ENCODE measurements at places on chromosomes 16 and 17.
A peak's percentile ranks its signal among the peaks of the same experiment; 100 is the strongest.

DNA sequence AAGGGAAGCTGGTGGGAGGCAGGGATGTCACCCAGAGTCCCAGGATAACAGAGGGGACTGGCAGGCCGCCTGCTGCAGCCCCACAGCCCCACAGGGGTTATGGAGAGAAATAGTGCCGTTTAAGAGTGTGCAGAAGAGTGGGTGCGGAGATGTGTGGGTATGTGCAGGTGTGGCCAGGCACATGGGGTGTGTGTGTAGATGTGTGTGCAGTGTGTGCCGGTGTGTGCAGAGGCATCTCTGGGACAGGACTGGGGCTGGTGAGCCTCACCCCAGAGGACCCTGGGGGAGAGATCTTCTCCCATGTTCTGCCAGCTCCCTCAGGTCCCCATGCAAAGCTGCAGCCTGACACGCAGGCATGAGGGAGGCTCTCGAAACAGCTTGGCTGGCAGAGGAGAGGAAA lies 157.4 kb downstream of the RBFOX3 start:
- no peak for DNase-seq

- DNase-seq = no peak
Observed at GRCh38 chr16:13390093-13390985, 488.9 kb downstream of the SHISA9 start.

DNA sequence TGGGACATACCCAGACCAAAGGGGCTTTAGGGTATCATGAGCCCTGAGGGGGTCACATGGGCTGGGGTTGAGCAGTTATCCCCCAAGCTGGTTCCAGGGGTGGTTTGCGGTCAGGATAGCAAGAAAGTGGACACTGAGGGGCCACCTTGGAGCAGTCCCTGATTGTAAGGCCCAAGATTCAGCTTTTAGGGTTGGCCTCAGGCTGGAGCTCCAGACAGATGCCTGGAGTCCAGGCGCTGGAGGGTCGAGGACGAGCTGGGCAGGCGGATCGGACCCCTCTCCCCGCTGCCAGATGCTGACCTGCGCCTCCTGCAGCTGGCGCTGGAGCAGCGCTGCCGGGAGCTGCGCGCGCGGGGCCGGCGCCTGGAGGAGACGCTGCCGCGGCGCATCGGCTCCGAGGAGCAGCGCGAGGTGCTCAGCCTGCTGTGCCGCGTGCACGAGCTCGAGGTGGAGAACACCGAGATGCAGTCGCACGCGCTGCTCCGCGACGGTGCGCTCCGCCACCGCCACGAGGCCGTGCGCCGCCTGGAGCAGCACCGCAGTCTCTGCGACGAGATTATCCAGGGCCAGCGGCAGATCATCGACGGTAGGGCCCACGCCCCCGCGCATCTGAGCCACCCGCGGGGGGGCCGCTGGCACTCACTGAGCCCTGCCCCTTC lies 10.0 kb downstream of the BTBD17 start:
- no peak for DNase-seq

DNA sequence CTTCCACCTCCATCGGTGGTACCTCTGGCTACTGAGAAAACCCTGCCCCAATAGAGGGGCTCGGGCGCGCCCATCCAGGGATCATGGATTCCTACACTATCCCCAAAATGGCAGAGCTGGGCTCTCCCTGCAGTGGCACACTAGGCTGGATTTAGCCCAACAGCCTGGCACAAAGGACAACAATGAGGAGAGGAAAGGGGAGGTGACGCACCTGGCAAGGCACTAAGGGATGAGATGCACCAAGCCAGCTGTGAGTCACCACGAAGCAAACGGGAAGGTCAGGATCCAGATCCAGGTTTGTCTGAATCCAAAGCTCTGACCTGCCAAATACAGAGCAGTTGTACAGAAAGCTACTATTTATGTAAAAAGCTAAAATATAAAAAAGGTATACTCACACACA lies 18.1 kb downstream of the UBE2O start:
- DNase-seq = no peak

DNA sequence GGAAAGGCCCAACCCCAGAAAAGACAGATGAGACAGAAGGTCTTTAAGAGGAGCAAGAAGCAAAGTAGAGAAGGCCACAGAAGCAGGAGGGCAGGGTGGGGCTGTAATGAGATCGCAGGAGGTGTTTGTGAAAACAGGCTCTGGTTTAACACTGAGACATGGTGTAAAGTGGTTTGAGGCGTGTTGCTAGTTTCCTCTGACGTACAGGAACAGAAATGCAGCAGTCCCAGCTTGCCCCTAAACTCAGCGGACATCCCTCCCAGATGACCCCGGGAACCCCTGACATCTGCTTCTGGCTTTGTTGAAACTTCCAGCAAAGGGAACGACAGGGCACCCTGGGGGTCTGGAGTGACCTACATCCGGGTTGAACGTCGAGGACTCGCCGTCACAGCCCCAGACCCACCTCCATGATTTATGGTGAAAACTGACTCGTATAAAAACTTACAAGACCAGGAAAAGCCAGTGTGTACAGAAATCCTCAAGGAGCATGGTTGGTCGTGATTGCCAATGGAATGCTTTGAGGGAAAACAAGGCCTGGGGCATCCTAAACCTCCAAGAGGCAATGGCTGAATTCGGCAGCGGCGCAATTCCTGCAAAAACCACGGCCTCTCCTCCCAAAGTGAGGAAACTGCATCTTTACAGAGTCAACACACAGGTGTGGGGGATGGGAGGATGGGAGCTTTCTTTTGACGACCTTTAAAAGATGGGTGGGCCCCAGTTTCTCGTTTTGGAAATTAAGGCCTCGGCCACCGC lies 25.8 kb downstream of the LITAF start:
- no peak for DNase-seq

DNA sequence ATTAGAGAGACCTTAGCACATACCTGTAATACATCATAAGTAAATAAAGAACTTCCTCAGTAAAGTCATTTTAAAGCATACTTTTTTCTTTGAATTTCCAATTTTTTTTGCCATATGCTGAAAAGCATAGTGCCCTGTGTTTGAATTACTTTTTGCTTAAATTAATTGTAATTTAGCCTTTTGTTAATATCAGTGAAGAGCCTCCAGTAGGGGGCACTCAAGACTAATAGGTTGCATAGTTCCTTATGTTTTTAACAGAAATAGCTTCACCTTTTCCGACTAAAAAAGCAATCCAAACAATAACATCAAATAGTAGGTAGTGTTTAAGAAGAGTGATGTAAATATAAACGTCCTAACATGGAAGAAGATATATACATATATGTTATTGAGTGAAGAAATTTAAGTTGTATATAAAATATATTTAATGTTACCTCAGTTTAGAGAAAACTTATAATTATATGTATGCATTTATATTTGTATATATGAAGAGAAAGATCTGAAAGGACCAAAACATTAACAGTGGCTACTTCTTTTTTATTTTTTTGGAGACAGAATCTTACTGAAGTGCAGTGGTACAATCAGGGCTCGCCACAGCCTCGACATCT lies 18.6 kb downstream of the RAD51C start:
- DNase-seq = peak; percentile 9

DNA sequence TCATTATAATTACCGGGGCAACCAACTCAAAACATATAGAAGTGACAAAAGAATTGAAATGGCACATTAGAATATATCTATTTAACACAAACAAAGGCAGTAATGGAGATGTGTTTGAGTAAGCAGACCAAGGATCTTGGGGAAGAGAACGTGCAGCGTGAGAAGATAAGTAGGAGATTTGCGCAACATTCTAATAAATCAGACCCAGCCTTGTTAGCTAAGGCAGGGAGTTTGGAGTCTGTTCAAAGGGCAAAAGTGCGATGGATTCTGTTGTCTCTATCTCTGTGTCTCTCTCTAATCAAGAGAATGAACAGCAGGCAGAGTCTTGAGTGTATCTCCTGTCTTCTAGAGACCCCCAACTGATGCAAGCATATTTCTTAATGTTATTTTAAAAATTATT lies 55.0 kb upstream of the FA2H start:
- no peak for DNase-seq

DNA sequence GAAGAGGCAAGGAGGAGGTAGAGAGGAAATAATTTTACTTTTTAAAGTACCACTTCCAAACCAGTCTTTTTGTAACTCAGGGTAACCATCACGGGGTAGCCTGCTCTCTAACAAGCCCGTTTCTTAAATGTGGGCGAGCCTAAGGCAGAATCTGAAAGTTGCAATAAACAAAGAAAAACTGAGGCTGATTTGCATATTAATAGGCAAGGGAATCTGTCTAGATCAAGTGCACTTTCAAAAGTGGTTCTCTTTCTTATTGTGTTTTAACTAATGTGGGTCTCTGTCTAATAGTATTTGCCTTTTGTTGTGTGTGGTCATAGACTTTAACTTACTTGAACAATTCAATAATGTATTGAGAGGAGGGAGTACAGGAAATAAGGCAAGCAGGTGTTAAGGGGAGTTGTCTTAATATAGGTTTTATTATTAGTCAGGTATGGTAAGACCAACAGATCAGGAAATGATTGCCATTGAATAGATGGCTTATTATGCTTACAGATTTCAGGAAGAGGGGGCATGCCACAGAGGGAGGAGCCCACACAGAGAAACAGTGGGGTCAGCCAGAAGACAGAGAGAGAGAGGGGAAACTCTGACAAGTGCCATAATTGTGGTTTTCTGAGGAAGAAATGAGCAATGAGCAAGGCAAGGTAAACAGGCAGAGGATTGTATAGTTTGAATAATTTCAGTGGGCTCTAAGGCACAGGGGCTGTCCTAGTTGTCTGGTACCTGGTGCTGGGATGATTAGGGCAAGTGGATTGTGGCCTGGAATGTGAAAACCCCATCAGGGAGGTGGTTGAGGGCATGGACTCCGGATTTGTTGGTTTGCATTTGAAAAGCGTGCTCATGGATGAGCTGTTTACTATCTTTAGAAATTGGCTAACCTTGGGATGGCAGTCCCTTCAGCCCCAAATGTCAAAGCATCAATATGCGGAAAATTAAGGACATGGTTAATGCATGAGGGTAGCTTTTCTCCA lies 237.2 kb downstream of the TOX3 start:
- DNase-seq = no peak

DNA sequence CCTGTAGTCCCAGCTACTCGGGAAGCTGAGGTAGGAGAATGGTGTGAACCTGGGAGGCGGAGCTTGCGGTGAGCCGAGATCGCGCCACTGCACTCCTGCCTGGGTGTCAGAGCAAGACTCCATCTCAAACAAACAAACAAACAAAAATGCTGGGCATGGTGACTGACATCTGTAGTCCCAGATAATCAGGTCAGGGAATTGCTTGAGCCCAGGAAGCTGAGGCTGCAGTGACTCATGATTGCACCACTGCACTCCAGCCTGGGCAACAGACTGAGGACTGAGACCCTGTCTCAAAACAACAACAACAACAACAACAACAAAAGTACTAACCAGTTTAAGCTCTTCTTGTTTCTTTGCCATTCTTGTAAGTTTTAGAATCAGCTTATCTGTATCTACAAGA lies 383.0 kb upstream of the PMFBP1 start:
- no peak for DNase-seq

DNA sequence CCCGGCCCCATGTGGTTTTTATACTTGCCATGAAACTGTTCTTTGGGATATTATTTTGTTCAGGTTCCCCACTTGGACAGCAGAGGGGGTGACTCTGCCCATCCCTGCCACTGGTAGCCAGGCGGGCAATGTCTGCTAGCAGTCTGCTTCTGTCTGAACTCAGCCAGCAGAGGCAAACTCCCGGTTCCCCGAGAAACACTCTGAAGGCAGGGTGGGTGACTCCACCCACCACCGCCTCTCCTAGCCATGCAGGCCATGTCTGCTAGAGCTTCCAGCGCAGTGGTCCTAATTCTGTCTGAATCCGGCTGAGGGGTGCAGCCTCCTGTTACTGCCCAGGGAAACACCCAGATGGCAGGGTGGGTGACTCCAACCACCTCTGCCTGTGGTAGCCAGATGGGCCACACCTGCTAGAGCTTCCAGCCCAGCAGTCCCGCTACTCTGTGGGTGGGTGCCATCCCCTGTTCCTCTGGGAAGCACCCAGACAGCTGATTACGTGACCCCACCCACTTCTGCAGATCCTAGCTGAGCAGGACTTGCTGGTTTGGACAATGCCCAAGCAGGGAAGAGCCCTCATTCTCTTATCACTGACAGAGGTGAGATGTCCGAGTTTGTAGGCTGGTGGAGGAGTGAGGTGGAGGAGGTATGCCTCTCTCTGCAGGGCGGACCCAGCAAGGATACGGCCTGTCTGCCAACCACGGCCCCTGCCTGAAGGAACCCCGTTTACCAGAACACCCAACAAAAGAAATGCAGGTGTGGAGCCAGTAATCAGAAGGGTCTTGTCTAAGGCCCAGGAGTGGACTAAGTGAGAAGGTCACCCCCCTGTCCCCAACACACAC lies 22.4 kb downstream of the NLRP1 start:
- DNase-seq = no peak

GRCh38 chr16:72975809-72976437 lies 72.0 kb downstream of the ZFHX3 start:
- DNase-seq = no peak

- DNase-seq = no peak
Observed at GRCh38 chr17:51618476-51618875, 358.1 kb downstream of the UTP18 start.

GRCh38 chr17:78628547-78629435 lies 51.6 kb upstream of the DNAH17 start:
- no peak for DNase-seq

- DNase-seq = no peak
Observed at GRCh38 chr17:47803201-47803600, 18.4 kb downstream of the OSBPL7 start.

GRCh38 chr17:44901411-44901921 lies 2.2 kb upstream of the EFTUD2 start:
- DNase-seq = no peak

GRCh38 chr17:81641825-81642489 lies 5.0 kb downstream of the TSPAN10 start:
- no peak for DNase-seq

GRCh38 chr16:57755061-57755684 lies 19.6 kb downstream of the KATNB1 start:
- DNase-seq = no peak

GRCh38 chr16:25854141-25854540 lies 162.4 kb downstream of the HS3ST4 start:
- DNase-seq = no peak
